Small intestine (tissue), 16 donors: ENCODE measurements at places on chromosomes 2 and 18.

DNA sequence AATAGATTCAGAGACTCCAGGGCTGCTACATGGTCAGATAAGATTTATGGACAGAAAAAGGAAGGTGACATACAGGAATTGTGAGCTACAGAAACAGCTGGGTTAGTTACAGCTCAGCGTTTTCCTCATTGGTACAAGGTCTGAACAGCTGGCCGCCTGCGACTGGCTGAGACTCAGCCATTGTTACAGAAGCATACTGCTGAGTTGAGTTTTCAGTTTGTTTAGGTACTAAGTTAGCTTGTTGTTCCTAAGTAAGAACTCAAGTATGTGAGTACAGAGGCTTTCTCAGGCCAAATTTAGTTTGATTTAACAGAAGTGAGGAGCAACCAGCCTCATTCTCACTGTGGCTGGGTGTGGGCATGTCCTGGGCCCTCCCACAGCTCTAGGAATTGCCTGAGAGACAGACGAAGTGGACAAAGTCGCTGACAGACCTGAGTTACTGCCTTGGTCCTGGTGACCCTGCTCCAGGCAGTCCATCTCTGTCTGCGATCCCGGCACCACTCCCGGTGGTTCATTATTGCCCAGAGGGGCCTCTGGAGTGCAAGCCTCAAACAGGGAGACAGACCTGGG lies 27.8 kb upstream of the RHOB start:
- no peak for DNase-seq

DNA sequence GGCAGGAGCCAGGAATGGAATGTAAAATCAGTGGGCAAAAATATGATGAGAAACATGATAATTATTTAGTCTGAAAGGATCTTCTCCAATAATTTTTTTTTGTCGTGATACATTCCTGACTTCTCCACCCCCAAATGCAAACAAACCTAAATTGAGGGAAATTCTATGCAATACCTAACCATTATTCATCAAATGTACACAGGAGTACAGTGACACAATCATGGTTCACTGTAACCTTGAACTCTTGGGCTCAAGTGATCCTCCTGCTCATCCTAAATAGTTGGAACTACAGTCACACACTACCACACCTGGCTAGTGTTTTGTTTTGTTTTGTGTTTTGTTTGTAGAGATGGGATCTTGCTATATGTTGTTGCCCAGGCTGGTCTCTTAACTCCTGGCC lies 46.5 kb downstream of the RAB10 start:
- no peak for DNase-seq

DNA sequence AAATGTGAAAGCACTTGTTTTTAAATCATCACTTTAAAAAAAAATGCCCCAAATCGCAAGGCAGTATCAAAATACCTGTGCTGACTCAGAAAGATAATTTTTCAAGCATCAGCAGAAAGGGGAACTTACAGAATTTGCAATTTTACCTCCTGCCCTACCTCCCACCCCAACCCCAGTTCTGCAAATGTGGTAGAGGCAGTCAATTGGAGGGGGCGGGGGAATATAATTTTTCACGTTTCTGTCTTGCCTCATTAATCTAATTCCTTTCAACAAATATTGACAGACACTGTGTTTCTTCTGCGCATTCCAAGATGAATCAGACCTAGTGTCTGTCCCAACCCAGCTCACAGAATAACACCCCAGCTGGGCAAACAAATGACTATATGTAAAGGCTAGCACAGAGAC lies 76.8 kb downstream of the ALPK2 start:
- DNase-seq, result no peak

GRCh38 chr18:31275722-31276463 lies 42.1 kb upstream of the DSG1 start:
- peak; percentile 57 for DNase-seq

- no peak for DNase-seq
These were observed 42.0 kb downstream of the PKP4 start for GRCh38 chr2:158498749-158499136.

DNA sequence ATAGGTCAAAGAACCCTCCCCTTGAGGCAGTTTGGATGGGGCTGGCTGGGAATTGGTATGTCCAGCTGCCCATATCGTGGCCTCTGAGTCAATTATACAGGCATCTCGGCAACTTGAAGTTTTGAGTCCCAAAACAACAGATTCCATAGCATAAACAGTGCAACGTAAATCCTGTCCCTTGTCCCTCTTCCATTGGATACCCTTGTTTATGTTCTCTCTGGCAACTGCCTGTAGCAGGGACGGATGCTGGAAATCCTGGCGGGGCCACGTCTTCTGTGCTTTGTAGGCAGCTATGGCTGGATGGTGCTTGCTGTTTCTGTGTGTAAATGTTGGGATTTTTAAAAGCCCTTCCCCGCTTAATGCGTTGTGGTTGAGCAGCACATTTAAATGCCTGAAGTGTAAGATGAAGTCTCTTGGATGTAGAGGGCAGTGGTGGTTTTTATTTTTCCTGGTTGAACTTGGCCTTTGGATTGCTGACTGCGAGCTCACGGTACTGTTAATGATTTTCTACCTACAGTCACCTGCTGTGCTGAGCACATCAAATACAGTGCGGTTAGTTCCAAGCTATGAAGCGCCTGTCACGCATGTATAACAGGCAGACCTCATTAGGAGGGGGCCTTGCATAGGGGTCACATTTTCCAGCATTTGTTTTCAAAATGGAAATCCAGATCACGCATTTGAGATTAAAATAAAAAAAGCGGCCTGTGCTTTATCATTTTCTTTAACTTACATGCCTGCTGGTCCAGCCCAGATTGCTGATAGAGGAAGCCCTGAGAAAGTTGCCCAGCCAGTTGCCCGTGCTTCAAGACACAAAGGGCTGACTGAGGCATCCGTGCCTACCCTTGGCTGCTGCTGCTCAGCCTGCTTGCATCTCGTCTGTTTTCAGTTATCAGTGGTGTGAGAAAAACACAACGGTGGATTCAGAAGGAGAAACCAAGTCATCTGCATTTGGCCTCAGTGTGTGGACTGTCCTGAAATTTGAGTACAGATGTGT lies 84.7 kb downstream of the NEDD4L start:
- DNase-seq, result peak; percentile 88
